ENCODE measurements at places on chromosomes 1 and 21.

- DNase-seq = no peak
Measured at GRCh38 chr1:55868026-55868425, 652.9 kb upstream of the USP24 start.

DNA sequence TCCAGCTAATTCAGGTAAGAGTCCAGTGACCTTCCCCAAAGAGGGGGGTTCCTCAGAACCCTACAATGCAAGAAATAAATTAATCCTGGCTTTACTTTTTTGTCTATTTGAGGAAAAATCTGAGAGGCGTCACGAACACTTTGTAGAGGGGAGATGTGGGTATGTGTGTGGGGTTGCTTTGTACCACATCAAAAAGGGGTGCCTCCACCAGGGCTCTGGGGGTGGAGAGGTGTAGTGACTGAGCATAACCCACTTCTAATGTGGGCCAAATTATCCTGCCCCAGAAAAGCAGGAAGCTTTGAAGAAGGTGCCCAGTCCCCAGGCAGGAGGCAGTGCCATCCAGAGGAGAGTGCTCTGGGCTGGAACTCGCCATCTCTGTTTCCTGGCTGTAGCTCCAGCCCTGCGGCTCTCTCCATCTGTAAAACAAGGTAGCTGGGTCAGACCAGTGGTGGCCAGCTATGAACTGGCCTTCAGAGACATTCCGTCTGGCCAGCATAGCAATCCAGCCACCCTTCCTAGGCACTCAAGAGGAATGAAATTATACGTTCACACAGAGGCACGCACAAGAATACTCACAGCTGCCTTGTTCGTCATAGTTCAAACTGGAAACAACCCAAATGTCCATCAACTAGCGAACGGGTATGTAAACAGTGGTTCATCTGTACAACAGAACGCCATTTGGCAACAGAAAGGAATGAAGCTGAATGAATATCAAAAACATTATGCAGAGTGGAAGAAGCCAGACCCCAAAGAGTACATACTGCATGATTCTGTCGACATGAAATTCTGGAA is 45.4 kb upstream of the TNFRSF1B start:
- no peak for DNase-seq

DNA sequence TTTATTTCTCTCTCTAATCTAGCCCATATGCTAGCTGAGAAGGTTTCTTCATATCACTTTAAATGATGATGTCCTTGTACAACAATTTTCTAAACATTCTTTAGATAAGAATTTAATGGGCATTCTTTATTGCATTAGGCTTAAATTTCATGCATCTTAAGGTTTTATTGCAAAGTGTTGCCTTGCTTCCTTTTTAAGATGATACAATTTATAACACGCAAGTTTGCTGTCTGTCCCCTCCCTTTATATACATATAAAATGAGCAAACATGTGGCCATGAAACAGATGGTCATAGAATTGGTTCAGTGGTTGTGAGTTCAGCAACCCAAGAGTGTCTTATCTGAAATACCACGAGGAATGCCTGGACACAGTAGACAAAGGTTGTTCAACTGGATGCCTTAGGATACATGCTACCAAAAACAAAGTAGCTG is 12.1 kb downstream of the NBPF3 start:
- DNase-seq = no peak

DNA sequence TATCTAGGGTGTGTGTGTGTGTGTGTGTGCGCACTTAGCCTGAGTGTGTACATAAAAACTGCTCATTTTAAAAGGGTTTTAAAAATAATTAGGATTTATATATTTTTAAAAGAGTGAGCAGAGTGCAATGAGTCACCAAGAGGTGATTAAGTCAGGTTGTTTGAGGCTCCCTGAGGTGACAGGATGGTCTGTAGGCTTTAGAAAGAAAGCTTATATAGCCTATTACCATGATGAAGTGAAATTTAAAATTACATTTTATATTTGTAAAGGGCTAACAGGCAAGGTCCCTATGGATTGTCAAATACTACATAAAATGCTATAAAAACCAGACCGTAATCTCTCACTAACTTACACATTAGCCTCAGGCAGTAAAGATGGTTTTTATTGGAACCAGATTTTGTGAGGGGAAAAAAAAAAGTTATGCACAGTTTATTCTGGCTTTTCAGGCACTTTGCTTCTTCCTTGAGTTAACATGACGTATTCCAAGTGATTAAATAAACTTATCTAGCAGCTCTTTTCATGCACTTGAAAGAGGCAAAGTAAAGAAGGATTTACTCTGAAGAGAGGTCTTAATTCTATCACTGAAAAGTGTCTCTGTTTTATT is 711.7 kb upstream of the PTBP2 start:
- no peak for DNase-seq

DNA sequence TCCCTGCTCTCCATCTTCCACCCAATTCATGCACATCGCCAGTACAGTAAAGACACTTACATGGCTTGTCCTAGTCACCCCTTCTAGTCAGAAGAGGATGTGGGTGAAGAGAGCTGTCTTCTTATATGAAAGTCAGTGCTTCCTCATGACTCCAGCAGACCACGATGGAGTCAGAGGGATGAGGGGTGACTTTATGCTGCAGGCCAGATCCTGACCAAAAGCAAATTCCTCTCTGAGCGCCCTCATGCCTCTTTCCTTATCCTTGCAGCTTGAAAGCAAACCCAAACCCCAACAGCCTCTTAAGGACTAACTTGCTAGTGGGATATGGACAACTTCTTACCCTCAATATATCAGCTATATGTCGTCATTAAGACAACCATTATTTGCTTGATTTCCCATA is 348.2 kb upstream of the DUSP10 start:
- DNase-seq = no peak

DNA sequence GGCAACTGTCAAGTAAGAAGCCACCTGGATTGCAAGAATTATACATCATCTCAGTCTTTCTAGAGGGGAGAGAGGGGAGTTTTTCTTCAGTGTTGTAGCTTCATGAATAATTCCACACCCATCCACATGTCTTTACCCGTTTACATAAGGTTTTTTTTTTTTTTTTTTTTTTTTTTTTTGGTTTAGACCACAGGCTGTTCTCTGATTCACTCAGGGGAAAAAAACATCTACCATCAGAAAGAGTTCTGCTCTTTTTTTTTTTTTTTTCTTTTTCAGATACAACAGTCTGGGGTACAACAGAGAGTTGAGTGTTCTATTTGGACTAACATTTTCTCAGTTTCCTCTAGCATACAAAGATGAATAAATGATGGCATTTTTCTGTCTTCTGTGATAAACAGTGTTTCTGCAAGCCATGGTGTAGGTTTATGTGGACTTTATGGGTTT is 4.9 kb upstream of the KIF14 start:
- DNase-seq = no peak

- DNase-seq = no peak
Measured at GRCh38 chr1:234578735-234579134, 31.2 kb downstream of the IRF2BP2 start.

GRCh38 chr1:17569200-17570139 is 30.0 kb downstream of the ARHGEF10L start:
- DNase-seq = no peak

DNA sequence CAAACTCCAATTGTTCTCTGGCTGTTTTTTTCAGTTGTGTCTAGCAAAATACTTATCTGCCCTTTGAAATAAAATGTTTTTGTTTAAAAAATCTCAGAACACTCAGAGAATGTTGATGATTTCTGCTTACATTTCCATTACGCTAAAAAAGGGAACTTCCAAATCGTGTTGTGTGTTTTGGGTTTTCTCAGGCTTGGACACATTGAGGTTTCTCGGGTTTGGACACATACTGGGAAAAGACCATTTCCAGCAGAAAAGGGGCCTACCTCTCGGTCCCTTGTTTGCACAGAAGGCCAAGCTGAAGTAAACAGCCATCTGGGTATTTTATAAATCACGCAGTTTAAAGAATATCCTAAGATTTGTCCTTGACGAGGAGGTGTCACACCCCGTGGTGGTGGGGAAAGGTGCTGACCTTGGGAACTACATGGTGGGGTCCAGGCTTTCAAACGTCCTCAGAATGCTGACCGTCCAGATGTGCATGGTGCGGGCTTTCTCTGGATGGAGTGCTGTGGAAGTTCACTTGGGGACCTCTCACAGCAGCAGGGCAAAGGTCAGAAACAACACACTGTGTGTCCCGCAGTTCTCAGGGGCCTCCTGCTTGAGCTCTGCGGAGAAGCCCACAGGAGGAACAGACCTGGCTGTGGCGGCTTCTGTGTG is 67.8 kb downstream of the SLC37A1 start:
- no peak for DNase-seq

DNA sequence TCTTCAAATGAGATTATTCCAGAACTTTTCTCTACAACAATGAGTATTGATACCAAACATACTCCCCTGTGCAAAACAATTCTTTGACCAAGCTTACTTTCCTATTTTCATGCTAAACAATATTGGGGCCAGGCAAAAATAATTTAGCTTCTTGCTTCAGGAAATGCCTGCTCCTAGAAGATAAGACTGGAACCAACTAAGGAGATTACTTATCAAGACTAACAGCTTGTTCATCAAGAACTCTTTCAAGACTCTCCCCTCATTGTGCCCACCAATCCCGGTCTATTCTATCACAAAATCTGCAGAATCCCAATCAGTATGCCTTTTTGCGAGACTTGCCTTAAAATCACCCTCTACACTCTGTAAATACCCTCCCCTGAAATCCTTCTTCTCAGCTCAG is 536.6 kb downstream of the RWDD3 start:
- no peak for DNase-seq

GRCh38 chr1:46211051-46211450 is 7.9 kb downstream of the LURAP1 start:
- DNase-seq = no peak

- DNase-seq = no peak
Measured at GRCh38 chr21:46636181-46636512, 673 bp downstream of the PRMT2 start.

DNA sequence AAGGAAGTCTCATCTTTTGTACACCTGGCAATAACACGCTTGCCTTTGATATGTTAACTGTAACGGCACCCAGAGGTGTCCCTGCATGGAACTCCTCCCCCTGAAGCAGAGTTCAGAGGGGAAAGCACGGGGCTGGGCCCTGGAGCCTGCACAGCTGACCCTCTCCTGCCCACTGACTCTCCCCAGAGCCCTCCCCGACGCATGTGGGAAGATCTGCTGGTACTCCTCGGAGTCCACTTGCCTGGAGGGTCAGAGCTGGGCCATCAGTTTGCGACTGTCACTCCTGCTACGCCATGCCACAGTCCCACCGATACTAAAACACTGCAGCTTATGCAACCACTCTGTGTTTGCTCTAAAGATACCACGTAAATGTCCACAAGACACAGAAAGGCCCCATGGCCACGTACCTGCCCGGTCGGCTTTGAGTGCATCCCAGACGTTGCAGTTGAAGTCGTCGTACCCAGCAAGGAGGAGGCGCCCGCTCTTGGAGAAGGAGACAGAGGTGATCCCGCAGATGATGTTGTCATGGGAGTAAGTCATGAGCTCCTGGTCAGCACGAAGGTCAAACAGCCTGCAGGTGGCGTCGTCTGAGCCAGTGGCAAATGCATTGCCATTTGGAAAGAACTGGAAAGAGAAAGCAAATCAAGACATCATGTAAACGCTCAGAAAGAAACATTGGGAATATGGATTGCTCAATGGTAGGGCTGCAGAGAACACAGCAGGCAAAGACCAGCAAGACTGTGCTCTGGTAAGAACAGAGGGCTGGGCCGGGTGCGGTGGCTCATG is 10.6 kb upstream of the NADK start:
- peak; percentile 43 for DNase-seq

DNA sequence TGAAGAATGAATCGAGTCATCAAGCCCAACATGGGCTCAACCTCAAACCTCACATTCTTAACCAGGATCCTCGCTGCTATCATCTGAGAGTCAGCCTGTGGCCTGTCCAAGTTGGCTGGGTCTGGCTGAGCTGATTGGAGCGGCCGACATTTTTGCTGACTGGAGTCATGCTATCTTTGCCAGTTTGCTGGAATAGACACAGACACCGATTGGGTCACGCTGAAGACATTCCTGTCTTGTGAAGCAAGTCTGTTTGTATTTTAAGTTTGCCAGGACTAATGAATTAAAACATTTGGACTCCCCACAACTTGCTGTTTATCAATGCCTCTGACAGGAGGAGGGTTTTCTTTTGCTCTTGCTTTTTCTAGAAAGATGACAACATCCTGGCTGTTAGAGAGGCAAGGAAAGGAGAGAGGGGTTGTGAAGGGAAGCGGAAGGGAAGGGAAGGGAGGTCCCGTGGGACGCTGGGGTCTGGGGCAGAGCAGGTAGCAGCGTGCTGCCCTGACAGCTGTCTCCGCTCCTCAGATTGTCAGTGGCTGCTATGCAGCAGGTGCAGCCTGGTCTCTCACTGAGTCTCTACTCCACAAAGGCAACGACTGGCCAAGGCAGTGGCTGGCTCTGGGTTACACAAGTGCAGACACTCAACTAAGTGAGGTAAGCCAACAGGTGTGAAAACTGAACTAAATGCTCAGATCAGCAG is at the start of gene MAP3K7CL:
TSS of gene MAP3K7CL (plus strand) at position 375 of the 700 bp plus-strand sequence. CDS start 2,701 bp downstream, outside the sequence.
- DNase-seq = no peak

- DNase-seq = no peak
Measured at GRCh38 chr21:26067836-26068594, 102.6 kb downstream of the APP start.

GRCh38 chr1:115764541-115764940 is 4.0 kb downstream of the CASQ2 start:
- peak; percentile 18 for DNase-seq

GRCh38 chr1:167301355-167301754 is 80.7 kb downstream of the POU2F1 start:
- no peak for DNase-seq

GRCh38 chr1:111538343-111539025 is 35.1 kb upstream of the ADORA3 start:
- peak; percentile 85 for DNase-seq

GRCh38 chr1:16101623-16102022 is 28.2 kb upstream of the FAM131C start:
- peak; percentile 34 for DNase-seq

DNA sequence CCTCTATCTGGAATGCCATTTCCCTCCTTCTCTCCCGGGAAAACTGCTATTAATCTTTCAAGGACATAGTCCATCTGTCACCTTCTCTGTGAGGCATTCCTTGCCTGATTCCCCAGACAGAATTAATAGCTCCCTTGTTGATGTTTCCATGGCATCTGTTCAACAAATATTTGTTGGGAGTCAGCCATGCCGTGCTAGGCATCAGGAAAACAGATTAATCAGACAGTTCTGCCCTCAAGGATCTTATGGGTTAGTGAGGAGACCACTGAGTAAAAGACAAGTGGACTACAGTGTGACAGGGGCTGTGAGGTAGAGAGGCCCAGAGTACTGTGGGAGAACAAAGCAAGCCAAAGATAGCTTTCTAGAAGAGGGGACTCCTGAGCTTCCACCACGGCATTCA is 11.4 kb upstream of the MAGOH start:
- peak; percentile 54 for DNase-seq

DNA sequence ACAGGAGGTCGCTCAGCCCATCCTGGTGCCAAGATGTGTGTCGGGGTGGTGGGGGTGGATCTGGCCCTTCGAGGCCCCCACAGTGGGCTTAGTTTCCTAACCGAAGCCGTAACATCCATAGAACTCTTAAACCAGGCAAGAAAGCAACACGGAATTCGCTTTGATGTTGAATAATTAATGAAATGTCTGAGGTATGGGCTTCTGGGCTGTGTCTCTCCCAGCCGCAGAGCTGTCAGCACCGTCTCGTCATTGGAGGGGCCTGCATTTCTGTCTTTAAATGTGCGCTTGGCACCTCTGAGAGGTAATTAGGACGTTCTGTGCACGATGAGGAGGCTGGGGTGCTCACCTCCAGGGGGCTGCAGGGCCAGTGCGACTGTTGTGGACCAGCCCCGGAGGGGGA is 13.3 kb upstream of the PLCH2 start:
- no peak for DNase-seq

Data from large intestine (tissue), 12 donors.